ENCODE measurements at places on chromosomes 4 and X.

DNA sequence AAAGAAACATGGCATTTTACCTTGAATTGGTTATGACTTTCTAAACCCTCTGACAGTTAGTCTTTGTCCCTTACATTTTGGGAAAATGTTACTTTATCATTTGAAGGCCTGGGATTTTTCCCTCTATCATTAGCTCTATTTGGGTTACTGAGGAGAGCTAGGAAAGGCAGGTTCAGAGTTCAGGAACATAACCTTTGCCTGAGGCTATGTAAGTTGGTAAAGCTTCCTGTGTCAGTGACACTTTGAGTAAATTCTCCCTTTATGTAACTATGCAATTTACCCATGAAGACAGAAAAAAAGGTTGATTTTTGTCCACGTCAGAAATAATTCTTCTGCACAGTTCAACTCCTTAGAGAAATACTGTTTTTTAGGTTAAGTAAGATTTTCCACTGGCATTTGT is 171.8 kb upstream of the NRK start:
- no peaks in the 10 kb centered on the region for H3K27me3 ChIP-seq
- H3K4me1 ChIP-seq, result no peaks in the 10 kb centered on the region
- no peak overlapping the region for H3K27ac ChIP-seq
- H3K4me3 ChIP-seq, result no peak overlapping the region

- peak overlapping the region; percentile 38 for H3K27ac ChIP-seq
- no peak for DNase-seq
- H3K4me3 ChIP-seq, result no peak overlapping the region
- no peaks in the 10 kb centered on the region for H3K27me3 ChIP-seq
- peaks cover 37% of the 10 kb centered on the region for H3K36me3 ChIP-seq
- H3K4me1 ChIP-seq, result peaks cover 47% of the 10 kb centered on the region
Observed at GRCh38 chr4:39937683-39938268, 39.9 kb downstream of the PDS5A start.

GRCh38 chr4:98284640-98285046 is 23.5 kb downstream of the RAP1GDS1 start:
- H3K27me3 ChIP-seq, result no peaks in the 10 kb centered on the region
- DNase-seq, result no peak

DNA sequence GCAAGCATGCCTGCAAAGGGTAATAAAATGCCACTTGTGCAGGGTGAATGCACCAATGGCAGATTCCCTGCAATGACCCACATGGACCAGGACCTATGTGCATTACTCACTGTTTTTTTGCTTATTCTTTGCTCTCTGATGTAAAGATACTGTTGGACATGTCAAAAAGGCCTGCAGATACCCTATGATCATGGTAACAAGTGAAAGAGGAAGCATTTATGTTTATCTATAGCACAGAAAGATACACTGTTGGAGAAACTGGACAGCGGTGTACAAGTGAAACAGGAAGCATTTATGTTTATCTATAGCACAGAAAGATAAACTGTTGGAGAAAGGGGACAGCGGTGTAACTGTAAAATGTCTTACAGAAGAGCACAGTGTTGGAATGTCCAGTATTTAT is 127.5 kb downstream of the PAPSS1 start:
- H3K27me3 ChIP-seq, result no peaks in the 10 kb centered on the region
- DNase-seq, result no peak
- H3K36me3 ChIP-seq, result no peaks in the 10 kb centered on the region
- no peak overlapping the region for H3K4me3 ChIP-seq
- H3K27ac ChIP-seq, result no peak overlapping the region

Measured in activated T-helper 2 cell treated with anti-CD3 and anti-CD28 coated beads, Interferon-gamma antibody, Interleukin-2, Interleukin-4, amounts not matched to agents 10 μg/mL and 5 μg/mL and 100 μg/mL, durations not matched to agents 14 hours and 24 hours and 36 hours (primary cell).